Kidney (tissue), 22 donors: ENCODE measurements at places on chromosomes 5 and 9. TPM values are rescaled to one million over a fixed set of nuclear protein-coding genes. Genes with fewer than 3 reads are reported as not detected.

DNA sequence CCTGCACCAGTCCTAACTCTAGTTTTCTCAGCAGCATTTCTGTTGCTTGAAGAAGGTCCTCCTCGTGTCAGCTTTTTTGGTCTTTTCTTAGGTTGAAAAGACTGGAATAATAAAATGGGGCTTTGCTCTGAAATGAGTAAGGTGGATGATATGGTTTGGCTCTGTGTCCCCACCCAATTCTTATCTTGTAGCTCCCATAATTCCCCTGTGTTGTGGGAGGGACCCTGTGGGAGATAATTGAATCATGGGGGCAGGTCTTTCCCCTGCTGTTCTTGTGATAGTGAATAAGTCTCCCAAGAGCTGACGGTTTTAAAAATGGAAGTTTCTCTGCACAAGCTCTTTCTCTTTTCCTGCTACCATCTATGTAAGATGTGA is 53.6 kb downstream of the LIX1 start:
- H3K4me1 ChIP-seq: no peaks in the 10 kb centered on the region
- H3K27ac ChIP-seq: no peak overlapping the region
- no peaks in the 10 kb centered on the region for H3K27me3 ChIP-seq
- H3K36me3 ChIP-seq: no peaks in the 10 kb centered on the region
- DNase-seq: no peak

DNA sequence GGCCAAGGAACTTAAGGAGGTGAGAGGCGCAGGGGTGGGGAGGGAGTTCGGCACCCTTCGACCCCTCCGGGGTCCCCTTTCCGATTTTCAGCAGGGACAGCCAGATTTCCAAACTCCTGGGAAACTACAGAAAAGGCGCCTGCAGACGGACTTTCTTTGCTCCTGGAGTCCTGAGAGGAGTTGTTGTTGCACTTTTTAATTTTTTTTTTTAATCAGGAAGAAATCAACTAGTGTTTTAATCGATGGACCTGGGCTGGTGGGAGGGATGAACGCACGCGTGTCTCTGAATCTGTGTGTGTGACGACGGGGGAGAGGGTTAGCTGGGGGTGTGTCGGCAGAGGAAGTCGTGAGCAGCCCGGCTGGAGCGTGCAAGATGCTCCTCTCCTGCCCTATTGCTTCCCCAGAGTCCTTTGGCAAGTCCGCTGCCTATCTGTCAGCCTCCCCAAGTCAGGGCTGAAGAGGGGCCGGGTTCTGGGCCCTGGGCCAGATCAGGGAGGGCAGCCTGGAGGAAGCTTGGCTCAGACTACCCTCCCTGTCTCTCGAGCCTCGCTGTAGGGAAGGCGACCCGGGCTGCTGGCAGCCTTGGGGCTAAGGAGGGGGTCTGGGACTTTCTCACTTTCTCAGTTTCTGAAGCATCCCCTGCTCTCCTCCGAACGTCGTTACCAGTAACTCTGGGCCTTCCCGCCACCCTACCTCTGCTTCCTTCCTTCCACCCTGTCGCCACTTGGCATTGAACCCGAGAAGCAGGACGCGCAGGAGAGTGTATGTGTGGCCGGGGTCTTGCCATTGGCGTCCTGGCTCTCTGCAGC is 731 bp downstream of the PRR16 start:
- H3K4me1 ChIP-seq: no peaks in the 10 kb centered on the region
- no peaks in the 10 kb centered on the region for H3K36me3 ChIP-seq
- H3K4me3 ChIP-seq: peak overlapping the region; percentile 69
- peak overlapping the region; percentile 45 for H3K27ac ChIP-seq

DNA sequence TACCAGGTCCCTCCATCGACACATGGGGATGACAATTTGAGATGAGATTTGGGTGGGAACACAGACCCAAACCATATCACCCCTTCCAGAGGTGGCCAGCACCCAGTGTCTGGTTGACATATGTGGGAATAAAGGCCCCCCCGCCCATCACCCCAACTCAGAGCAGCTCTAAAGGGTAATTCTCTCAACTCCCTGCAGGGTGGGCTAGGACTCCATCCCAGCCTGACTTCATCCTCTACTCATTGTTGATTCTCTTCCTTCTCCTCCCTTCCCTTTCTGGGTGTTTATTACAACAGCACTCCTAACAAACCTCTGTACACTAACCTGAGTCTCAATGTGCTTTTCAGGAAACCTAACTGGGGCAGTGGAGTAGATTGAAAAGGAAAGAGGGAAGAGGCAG is 339.9 kb downstream of the ACTL7B start:
- no peak for DNase-seq
- no peak overlapping the region for H3K27ac ChIP-seq
- no peaks in the 10 kb centered on the region for H3K27me3 ChIP-seq
- no peaks in the 10 kb centered on the region for H3K4me1 ChIP-seq
- H3K36me3 ChIP-seq: no peaks in the 10 kb centered on the region
- no peak overlapping the region for H3K4me3 ChIP-seq

DNA sequence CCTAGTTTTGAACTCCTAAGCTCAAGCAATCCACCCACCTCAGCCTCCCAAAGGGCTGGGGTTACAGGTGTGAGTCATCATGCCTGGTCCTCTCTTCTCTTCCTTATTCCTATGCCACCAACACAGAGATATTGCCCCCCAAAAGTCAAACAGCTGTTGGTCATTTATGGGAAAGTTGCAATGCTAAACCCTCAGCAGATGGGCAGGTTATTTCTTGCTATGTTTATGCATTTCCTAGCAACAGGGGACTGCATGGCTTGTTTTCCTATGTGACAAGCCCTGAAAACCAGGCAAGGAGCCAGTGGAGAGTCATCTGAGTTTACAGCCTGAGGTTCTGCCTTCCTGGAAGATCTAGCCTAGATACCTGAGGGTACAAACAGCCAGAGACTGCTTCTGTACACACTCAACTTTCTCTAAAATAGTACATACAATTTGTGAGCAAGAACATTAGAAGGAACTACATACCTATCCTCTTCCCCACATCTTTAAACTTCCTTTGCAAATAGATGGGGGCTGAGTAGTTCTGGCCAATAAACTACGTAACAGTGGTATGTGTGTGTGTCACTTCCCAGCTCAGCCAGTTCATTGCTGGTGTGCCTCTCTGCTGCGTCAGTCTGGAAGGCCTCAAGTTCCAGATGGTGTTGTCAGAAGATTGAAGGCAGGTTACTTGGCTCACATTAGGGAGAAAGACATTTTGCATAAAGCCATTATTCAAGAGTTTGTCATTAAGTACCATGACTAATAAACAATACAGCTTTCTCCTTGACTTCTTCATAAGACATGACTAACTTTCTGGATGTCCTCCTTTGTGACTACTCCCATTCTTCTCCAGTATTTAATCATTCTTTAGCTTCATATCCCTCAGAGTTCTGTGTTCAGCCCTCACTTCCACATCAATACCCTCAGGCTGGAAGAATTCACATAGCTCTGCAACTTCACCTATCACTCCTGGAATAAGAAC is 65.3 kb downstream of the CSNK1A1 start:
- peak overlapping the region; percentile 77 for H3K27ac ChIP-seq
- H3K4me3 ChIP-seq: no peak overlapping the region
- no peaks in the 10 kb centered on the region for H3K36me3 ChIP-seq
- no peak for DNase-seq
- H3K4me1 ChIP-seq: peaks cover 16% of the 10 kb centered on the region

GRCh38 chr5:138724470-138725146 is 28.6 kb upstream of the CTNNA1 start:
- H3K27me3 ChIP-seq: no peaks in the 10 kb centered on the region
- H3K36me3 ChIP-seq: no peaks in the 10 kb centered on the region
- DNase-seq: no peak
- H3K4me1 ChIP-seq: peaks cover 10% of the 10 kb centered on the region

CYLC2 gene
- total RNA-seq: not detected

- no peaks in the 10 kb centered on the region for H3K27me3 ChIP-seq
- no peak overlapping the region for H3K27ac ChIP-seq
- no peak overlapping the region for H3K4me3 ChIP-seq
Measured at GRCh38 chr5:170235876-170236864, 3.4 kb downstream of the C5orf58 start.

GRCh38 chr5:88952996-88953643 is 70.1 kb upstream of the MEF2C start:
- H3K4me1 ChIP-seq: no peaks in the 10 kb centered on the region
- no peaks in the 10 kb centered on the region for H3K27me3 ChIP-seq
- no peak for DNase-seq
- H3K36me3 ChIP-seq: no peaks in the 10 kb centered on the region

GRCh38 chr9:128495296-128495695 is 9.2 kb upstream of the GLE1 start:
- peaks cover 9% of the 10 kb centered on the region for H3K4me1 ChIP-seq
- H3K36me3 ChIP-seq: peaks cover 24% of the 10 kb centered on the region
- H3K27me3 ChIP-seq: no peaks in the 10 kb centered on the region
- no peak overlapping the region for H3K4me3 ChIP-seq
- no peak overlapping the region for H3K27ac ChIP-seq

GRCh38 chr5:91378752-91379211 is 4.3 kb downstream of the ARRDC3 start:
- no peak for DNase-seq
- peaks cover 13% of the 10 kb centered on the region for H3K36me3 ChIP-seq
- peaks cover 11% of the 10 kb centered on the region for H3K4me1 ChIP-seq
- peak overlapping the region; percentile 96 for H3K4me3 ChIP-seq
- peak overlapping the region; percentile 51 for H3K27ac ChIP-seq

CD180 gene
- 3.3 TPM for total RNA-seq

GRCh38 chr5:14218480-14218879 is 75.3 kb downstream of the TRIO start:
- H3K4me3 ChIP-seq: no peak overlapping the region
- H3K27ac ChIP-seq: no peak overlapping the region
- H3K36me3 ChIP-seq: no peaks in the 10 kb centered on the region
- no peak for DNase-seq

DNA sequence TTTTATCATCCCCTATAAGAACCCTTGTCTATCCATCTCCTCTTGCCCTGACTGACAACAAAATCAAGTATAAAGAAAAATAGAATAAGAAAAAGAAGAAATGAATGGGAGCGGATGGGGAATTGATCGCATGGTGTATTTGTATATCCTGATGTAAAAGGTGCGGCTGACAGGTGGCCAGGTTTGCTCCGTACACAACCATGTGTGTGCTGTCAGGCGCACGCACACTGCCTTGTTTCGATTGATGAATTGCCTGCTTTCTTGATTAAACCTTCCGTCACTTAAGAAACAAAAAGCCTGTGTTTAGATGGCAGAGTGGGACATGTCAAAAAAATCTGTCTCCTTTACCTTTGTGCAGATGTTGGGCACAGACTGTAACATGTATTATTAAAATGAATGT is 102.6 kb downstream of the MVB12B start:
- H3K36me3 ChIP-seq: peaks cover 3% of the 10 kb centered on the region
- no peak for DNase-seq
- H3K27me3 ChIP-seq: no peaks in the 10 kb centered on the region
- no peak overlapping the region for H3K4me3 ChIP-seq
- H3K4me1 ChIP-seq: no peaks in the 10 kb centered on the region

C9orf152 gene
- total RNA-seq: 1.8 TPM

SPAG8 gene
- total RNA-seq: 6.1 TPM

DNA sequence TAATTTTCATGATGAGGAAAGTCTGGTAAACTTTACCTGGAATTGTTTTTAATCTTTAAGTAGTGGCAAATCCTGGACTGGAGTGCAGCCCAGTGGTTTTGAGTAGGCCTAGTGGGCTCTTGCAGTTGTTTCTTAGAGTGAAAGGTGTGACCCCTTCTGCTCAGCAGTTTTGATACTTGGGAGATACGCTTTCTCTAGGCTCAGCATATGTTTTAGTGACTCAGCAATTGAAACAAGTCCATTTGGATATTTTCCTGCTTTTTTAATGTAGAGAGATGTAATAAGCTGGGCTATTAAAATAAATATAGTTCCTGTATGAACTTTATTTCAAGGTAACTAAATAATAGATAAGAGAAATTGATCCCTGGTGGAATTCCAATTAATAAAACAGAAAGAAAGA is 6.0 kb downstream of the POLR3G start:
- H3K36me3 ChIP-seq: no peaks in the 10 kb centered on the region
- no peak for DNase-seq
- H3K27me3 ChIP-seq: no peaks in the 10 kb centered on the region
- H3K4me1 ChIP-seq: no peaks in the 10 kb centered on the region
- no peak overlapping the region for H3K27ac ChIP-seq

DNA sequence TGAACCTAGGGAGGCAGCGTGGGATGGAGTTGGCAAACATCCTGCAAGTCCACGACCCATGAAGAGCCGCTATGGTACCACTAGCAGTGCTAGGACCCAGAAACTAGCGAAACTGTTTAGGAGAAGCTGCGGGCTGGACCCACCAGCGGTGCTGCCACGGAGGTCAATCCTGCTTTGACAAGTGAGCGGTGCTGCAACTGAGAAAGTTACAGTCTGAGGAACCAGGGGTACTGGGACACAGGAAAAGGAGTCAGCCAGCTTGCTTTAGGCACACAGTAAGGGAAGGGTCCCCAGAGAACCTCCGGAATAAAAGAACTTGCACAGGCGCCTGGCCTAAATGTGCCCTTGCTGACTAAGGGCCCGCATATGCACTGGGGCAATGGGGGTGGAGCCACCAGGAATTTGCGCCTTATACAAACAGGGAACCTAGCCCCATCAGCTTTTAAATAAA is 23.6 kb upstream of the ANXA2R start:
- H3K4me3 ChIP-seq: peak overlapping the region; percentile 98
- H3K36me3 ChIP-seq: no peaks in the 10 kb centered on the region
- peak; percentile 60 for DNase-seq
- no peaks in the 10 kb centered on the region for H3K27me3 ChIP-seq
- no peak overlapping the region for H3K27ac ChIP-seq

GRCh38 chr5:147446523-147446922 is 63.3 kb downstream of the DPYSL3 start:
- H3K27me3 ChIP-seq: no peaks in the 10 kb centered on the region
- DNase-seq: no peak
- no peak overlapping the region for H3K27ac ChIP-seq
- no peaks in the 10 kb centered on the region for H3K36me3 ChIP-seq

DNA sequence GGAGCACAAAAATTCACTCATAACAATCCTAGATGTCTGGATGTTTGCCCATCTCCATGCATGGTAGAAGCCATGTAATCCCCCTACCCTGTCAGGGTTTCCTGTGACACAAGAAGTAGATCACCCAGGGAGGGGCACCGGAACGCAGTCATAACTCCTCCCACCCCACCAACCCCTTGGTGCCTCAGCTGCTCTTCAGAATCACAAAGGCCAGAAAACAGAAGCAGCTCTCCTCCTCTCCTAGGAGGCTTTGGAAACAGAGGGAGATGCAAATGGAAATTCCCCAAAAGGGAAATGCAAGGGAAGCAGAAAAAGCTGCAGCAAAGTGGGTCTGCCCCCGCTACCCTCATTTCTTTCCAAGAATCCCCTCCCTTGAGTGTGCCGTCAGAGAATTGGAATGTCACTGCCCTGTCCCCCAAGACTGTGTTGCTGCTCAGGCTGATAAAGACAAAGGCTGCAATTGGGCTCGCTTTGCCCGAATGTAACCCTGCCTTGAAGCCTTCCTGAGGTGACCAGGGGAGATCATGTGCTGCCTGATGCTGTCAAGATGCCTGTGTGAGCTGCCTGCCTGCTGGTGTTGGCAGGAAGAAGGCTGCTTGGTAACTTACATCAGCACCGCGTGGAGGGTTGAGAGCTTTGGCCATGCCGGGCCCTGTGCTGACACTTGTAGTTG is 65.5 kb upstream of the ABCA1 start:
- no peaks in the 10 kb centered on the region for H3K36me3 ChIP-seq
- peak; percentile 79 for DNase-seq
- H3K4me1 ChIP-seq: peaks cover 18% of the 10 kb centered on the region
- no peak overlapping the region for H3K4me3 ChIP-seq
- peak overlapping the region; percentile 13 for H3K27ac ChIP-seq

KCNMB1 gene
- 4.5 TPM for total RNA-seq

GRCh38 chr5:89847743-89848142 is 561.8 kb downstream of the CETN3 start:
- H3K27me3 ChIP-seq: no peaks in the 10 kb centered on the region
- no peaks in the 10 kb centered on the region for H3K36me3 ChIP-seq

- DNase-seq: no peak
- no peak overlapping the region for H3K4me3 ChIP-seq
- H3K36me3 ChIP-seq: peaks cover 10% of the 10 kb centered on the region
- H3K27ac ChIP-seq: no peak overlapping the region
- peaks cover 10% of the 10 kb centered on the region for H3K4me1 ChIP-seq
Measured at GRCh38 chr9:130867556-130867955, 29.1 kb downstream of the QRFP start.

LRRC26 gene
- 0.25 TPM for total RNA-seq
